Kidney glomerular epithelial cell (primary cell): ENCODE measurements at places on chromosomes 2 and 18.

GRCh38 chr18:26407736-26408601 lies 140.4 kb downstream of the KCTD1 start:
- no peak for DNase-seq

DNA sequence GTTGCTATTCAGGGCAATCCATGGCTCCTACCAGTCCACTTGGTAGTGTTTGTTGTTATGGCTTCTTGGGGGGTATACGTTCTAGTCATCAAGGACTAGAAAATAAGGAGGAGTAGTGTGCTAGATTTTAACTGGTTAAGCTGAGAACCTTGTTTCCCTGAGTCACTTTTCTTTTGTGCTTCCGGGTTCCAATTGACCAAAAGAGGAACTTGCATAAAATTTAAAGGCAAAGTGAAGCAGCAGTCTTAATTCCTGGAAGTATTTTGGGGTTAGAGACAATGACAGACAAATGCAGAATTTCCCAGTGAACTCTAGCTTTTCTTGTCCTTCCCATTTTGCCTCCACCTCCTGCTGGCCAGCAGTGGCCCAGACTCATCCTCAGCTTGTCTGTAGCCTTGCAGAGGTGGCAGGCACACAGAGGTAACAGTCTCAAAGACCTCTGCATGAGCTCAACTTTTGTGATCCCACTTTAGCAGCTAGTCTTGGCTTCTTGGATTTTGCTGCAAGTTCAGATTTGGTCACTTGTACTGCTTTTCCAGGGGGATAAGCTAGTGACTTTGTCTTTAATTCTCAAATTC lies 1105.8 kb upstream of the NXPH2 start:
- no peak for DNase-seq

- DNase-seq: no peak
Observed at GRCh38 chr2:171150694-171151285, 9.9 kb downstream of the TLK1 start.

DNA sequence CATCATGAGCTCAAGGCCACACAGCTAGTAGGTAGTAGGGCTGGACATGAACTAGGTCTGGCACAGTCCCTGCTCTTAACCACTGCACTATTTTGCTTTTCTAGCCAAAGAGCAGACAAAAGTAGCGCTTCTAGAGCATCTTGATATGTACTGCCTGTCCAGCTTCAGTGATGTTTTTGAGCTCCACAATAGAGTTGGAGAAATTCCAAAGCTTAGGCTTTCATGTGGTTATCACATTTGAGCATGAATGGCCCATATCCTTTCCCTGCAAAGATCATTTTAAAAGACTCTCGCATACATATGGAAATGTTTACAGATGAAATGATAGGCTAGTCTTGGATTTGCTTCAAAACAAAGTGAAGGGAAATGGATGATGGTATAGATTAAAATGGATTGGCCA lies 128.7 kb downstream of the MAP3K20 start:
- DNase-seq: no peak

DNA sequence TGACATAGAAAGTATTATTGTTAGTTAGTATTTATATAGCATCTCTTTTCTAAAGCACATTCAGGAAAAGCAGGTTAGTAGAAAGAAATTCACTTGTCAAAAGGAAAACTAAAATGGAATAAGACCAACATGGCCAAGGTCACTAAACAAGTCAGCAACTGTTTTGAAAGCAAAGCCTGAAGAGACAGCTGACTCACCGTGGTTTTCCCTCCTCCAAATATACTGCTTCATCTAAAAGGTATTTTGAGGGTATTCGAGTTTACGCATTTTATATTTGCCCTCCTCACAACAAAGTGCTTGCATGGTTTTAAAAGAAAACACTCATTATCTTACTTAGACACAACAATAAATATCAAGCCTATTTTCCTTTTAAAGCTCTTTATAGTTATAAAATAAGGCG lies 24.0 kb downstream of the ZNF385B start:
- peak; percentile 72 for DNase-seq

GRCh38 chr18:26432651-26433424 lies 115.5 kb downstream of the KCTD1 start:
- DNase-seq: no peak

DNA sequence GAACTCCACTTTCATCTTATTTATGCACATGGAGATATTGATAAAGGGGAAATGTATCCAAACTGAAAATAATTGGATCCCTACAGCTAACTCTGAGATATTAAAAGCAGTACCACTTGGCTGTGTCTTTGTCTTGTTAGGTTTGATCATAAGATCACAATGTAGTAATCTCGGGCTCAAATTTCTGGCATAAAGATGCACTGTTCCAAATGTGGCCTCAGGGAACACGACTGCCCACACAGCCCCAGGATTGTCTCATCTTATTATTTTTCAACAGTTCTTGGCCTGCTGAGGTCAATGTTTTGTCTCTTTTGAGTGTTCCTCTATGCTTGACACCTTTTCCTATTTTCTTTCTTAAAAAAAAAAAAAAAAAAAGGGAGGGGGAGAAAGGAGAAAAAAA lies 114.1 kb downstream of the GBX2 start:
- DNase-seq: no peak

GRCh38 chr18:76233876-76234675 lies 261.0 kb downstream of the ZNF516 start:
- DNase-seq: no peak

DNA sequence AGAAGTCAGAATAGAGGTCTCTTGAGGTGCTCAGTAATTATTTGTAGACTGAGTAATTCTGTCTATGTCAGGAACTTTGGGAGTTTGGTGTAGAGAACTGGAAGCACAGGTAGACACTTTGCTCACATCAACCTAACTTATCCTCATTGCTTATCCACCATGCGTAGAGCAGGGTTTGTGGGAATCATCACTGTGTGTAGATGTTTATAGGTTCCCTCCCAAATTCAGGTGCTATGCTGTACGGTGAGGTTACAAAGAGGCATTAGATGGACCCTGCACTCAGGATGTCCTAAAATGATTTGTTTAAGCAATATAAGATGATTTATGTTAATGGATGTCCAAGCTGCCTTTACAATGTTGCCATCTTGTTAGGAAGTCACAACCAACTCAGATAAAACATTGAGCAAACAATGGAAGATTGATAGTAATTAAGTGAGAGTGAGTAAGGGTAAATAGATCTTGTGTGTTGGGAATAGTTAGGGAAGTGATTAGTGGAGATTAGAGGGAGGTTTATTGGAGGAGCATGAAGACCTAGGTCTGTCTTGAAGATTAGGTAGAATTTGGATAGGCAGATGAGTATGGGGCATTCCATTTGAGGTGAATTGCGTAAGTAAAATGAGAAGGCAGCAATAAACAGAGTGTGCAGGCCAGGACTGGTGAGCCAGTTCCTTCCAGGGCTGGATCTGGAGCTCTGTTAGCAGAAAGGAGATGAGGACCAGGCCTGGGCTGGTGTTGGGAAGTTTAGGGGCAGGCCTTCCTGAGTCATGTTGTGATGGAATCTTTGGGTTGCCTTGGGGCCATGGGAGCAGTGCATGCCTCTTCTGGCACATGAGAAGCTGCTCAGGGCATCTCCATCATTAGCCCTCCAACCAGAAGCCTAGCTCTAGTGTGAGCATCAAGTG lies 12.1 kb downstream of the EPAS1 start:
- DNase-seq: no peak

GRCh38 chr18:12658426-12659138 lies 675 bp upstream of the SPIRE1 start:
- DNase-seq: peak; percentile 9

GRCh38 chr2:52897511-52898044 lies 870.0 kb upstream of the CHAC2 start:
- DNase-seq: no peak

GRCh38 chr2:69386360-69386759 lies 667 bp downstream of the GFPT1 start:
- DNase-seq: peak; percentile 17

DNA sequence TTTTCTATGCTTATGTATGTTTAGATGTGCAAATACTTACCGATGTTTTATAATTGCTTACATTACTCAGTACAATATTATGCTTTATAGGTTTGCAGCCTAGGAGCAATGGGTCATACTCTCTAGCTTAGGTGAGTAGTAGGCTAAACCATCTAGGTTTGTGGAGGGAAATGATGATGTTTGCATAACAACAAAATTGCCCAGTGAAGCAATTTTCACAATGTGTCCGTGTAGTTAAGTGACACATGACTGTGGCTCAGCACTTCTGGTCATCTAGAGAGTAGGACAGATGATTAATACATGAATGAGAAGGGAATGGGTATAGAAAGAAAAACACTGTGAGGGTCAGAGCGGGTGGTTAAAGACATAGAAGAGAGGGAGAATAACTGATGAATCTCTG lies 2116.2 kb upstream of the PIK3C3 start:
- no peak for DNase-seq

GRCh38 chr2:71697106-71698004 lies 244.0 kb downstream of the DYSF start:
- no peak for DNase-seq

DNA sequence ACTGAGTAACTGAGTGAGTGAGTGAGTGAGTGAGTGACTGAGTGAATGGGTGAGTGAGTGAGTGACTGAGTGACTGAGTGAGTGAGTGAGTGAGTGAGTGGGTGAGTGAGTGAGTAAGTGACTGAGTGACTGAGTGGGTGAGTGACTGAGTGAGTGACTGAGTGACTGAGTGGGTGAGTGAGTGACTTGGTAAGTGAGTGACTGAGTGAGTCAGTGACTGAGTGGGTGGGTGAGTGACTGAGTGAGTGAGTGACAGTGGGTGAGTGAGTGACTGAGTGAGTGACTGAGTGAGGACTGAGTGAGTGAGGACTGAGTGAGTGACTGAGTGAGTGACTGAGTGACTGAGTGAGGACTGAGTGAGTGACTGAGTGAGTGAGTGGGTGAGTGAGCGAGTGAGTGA lies 13.9 kb downstream of the MAL start:
- no peak for DNase-seq
